Stimulated activated naive CD8-positive, alpha-beta T cell treated with anti-CD3 and anti-CD28 coated beads, Interleukin-15, Interleukin-2, amounts not matched to agents 100 U/mL and 50 U/mL, for 24 hours (primary cell): ENCODE measurements at places on chromosomes 12 and 14.

GRCh38 chr12:25675808-25676207 lies 122.7 kb upstream of the LMNTD1 start:
- DNase-seq = no peak

DNA sequence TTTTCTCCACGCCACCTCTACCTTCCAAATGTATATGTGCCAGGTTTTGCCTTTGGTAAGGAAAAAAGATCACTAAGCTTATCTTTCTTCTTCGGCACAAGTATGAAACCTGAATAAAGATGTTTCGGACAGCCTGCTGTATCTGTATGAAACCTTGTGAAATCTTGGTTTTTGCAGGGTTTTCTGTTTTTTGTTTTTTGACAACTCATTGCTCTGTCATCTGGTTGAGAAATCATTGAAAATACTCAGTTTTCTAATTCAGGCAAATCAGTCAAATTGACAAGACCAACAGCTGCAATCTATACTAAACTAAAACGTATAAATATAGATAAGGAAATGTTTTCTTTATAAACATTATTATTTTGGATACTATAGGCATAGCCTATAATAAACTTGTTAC lies 63.1 kb upstream of the FGD4 start:
- no peak for DNase-seq

DNA sequence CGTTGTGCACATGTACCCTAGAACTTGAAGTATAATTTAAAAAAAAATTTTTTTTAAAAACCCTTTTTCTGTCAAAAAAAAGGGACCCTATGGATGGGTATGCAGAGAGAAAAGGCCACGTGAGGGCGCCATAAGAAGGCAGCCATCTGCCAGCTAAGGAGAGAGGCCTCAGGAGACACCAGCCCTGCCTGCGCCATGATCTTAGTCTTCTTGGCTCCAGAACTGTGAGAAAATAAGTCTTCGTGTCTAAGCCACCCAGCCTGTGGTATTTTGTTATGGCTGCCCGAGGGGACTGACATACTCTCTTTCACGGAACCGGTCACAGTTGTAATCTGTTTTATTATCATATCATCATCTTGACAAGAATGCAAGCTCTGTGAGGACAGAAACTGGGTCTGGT lies 174.8 kb downstream of the EFCAB11 start:
- DNase-seq = no peak

- no peak for DNase-seq
These were observed 47.8 kb downstream of the SAV1 start for GRCh38 chr14:50620341-50620740.

GRCh38 chr12:51784688-51785087 lies 63.8 kb downstream of the FIGNL2 start:
- no peak for DNase-seq

- no peak for DNase-seq
These were observed 5.8 kb downstream of the ASPG start for GRCh38 chr14:104091061-104091926.

GRCh38 chr12:65093606-65094005 lies 27.5 kb downstream of the WIF1 start:
- DNase-seq = no peak

DNA sequence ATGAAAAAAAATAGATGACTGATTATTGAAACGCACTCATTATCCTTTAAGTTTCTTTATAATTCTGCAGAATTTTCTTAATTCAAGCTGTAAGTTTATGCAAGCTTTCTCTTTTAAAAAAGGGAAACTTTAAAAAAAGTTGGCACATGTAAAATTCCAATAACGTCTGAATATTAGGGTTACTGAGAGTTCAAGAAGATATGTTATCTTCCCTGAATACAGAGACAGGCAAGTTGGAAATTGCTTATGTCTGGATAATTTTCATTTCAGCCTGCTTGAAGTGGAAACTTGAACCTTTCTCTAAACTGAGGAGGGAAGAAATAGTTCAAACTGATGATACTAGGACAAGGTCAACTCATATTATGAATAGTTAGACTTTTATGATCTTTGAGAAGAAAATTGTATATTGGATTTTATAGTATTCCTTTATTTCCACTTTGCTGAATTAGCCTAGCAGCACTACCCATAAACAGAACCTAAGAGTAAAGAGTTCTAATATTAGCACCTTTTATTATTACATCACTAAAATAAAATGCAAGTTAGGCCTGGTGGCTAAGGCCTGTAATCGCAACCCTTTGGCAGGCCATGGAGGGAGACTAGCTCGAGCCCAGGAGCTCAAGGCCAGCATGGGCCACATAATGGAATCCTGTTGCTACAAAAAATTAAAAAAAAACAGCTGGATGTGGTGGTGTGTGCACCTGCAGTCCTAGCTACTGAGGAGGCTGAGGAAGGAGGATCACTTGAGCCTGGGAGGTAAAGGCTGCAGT lies 288.0 kb downstream of the TRHDE start:
- DNase-seq = no peak

GRCh38 chr14:52307376-52307775 lies 6.7 kb upstream of the PTGER2 start:
- no peak for DNase-seq

DNA sequence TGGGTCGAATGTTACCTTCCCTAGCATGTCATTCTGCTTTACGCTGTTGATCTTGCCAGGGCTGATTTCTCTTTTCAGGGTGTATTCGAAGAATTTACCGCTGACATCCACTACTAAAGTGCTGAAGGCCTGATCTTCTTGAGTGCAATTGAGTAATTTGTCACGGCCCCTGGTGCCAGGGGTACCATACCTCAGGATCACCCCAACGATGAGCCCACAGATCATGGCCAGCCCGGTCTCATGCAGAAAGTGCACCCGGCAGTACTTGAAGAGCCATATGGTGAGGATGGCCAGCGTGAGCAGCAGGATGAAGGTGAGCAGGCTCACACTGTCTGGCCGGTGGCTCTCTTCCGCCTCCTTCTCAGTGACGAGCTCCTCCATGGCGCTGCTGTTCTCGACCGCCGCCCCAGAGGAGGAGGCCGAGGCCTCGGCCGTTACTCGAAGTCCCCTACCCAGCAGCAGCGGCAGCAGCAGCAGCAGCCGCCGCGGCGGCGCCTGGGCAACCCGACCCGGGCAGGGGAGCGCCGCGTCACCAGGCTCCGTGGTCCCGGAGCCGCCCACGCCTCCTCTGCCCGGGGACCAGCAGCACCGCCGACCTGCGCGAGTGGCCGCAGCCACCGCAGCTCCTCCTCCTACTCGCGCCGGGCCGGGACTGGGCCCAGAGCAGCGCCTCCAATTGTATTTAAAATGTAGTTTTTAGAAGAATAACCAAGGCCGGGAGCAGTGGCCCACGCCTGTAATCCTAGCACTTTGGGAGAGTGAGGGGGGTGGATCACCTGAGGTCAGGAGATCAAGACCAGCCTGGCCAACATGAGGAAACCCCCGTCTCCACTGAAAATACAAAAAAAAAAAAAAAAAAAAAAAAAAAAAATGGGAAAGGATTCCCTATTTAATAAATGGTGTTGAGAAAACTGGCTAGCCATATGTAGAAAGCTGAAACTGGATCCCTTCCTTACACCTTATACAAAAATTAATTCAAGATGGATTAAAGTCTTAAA lies 58.5 kb upstream of the TMPO start:
- peak; percentile 58 for DNase-seq

- DNase-seq = peak; percentile 11
These were observed 25.0 kb downstream of the SYNDIG1L start for GRCh38 chr14:74400919-74401503.

GRCh38 chr14:69429643-69430042 lies 31.2 kb downstream of the SLC39A9 start:
- DNase-seq = no peak

- DNase-seq = no peak
These were observed 7.0 kb downstream of the NCKAP1L start for GRCh38 chr12:54504550-54504949.

GRCh38 chr12:81835783-81836182 lies 76.6 kb upstream of the PPFIA2 start:
- peak; percentile 60 for DNase-seq

GRCh38 chr12:102571889-102572288 lies 91.5 kb upstream of the IGF1 start:
- no peak for DNase-seq

DNA sequence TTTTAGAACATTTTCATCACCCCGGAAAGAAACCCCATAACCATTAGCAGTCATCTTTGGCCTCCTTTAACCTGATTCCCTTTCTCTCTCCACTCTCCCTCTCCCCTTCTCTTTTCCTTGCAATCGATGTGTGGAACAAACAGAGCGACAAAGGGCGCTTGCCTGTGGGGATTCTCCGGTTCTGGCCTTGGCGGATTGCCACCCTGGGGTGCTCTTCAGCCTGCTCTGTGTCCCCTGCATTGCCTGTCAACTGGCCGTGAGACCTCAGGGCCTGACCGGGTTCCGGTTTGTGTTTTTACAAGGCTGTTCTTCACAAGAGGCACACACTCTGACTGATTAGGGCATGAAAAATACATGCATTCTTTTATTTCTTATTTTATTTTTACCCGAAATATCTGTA lies 27.8 kb downstream of the LRTM2 start:
- no peak for DNase-seq

- no peak for DNase-seq
These were observed 19.5 kb upstream of the PPFIBP1 start for GRCh38 chr12:27504507-27504906.

GRCh38 chr14:91317381-91318308 lies 73.1 kb upstream of the GPR68 start:
- peak; percentile 92 for DNase-seq

- DNase-seq = no peak
These were observed 49.3 kb upstream of the TMPO start for GRCh38 chr12:98465950-98466602.

GRCh38 chr12:72523754-72524153 lies 251.6 kb downstream of the TRHDE start:
- no peak for DNase-seq

- DNase-seq = no peak
These were observed 185.9 kb downstream of the MED13L start for GRCh38 chr12:116091579-116091978.

GRCh38 chr12:79897617-79898016 lies 37.3 kb downstream of the PPP1R12A start:
- DNase-seq = no peak

- DNase-seq = no peak
These were observed 4.0 kb upstream of the ZNF385A start for GRCh38 chr12:54388237-54389133.

DNA sequence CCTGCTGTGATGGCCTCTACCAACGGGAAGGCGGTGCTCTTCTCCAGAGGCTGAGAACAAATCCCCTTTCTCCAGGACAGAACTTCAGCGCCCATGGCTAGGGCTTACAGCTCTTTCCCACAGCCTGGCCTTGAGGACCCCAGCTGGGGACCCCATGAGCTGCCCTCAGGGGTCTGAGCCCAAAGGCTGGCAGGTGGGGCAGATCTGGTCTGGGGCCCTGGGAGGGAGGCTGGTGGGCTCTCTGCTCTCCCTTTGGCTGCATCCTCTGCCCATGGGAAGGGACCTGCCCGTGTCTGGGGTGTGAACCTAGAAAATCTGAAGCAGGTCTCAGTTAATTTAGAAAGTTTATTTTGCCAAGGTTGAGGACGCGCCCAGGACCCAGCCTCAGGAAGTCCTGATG lies 322.1 kb downstream of the ADGRD1 start:
- DNase-seq = no peak

GRCh38 chr14:105517096-105517495 lies 9.3 kb upstream of the TMEM121 start:
- no peak for DNase-seq

- DNase-seq = no peak
These were observed 114.0 kb downstream of the ETNK1 start for GRCh38 chr12:22738945-22739344.

- no peak for DNase-seq
These were observed 60.0 kb downstream of the NOC4L start for GRCh38 chr12:132204063-132204792.
